ENCODE measurements at places on chromosomes 2 and 18. TPM values are rescaled to one million over a fixed set of nuclear protein-coding genes. Genes with fewer than 3 reads are reported as not detected.
A peak's percentile ranks its signal among the peaks of the same experiment; 100 is the strongest.

GRCh38 chr2:127086990-127087790 is 19.8 kb downstream of the BIN1 start:
- DNase-seq = no peak

- DNase-seq = no peak
These were observed 1296.0 kb upstream of the ZEB2 start for GRCh38 chr2:145815933-145816332.

DNA sequence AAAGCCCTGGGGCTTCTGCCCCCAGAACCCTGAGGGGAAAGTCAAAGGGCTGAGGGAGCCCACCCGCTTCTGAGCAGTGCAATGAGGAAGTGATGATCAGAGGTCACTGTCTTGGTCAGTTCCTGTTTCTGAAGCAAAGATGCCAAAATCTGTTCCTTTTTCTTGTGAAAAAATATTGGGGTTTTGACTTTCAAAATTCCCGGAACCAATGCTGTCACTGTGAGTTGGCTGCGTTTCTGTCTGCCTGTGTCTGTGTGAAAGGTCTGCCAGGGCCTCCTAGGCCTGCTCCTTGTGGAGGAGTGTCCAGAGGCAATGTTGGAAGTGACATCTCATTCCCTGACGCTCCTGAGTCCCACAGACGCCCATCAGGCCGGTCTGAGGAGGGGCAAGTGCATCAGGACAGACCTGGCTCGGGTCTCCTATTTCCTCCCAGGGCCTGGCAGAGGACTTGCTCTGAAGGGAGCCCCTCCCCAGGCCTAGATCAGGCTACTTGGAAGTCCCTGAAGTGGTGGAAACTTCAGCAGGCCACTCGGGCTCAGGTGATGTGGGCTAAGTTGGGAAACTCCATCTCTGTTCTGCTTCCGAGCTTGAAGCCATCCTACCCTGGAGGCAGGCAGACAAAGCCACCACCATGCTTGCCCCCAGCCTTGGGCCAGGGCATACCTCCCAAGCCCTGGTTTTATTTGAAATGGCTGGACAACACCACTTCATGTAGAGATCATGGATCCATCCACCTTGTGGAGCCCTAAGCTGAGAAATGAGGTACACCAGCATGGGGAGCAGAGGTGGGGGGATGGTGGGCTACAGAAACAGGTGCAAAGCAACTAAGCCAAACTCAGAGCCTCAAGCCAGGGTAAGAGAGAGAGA is 51.0 kb downstream of the PKDCC start:
- DNase-seq = peak; percentile 71

DNA sequence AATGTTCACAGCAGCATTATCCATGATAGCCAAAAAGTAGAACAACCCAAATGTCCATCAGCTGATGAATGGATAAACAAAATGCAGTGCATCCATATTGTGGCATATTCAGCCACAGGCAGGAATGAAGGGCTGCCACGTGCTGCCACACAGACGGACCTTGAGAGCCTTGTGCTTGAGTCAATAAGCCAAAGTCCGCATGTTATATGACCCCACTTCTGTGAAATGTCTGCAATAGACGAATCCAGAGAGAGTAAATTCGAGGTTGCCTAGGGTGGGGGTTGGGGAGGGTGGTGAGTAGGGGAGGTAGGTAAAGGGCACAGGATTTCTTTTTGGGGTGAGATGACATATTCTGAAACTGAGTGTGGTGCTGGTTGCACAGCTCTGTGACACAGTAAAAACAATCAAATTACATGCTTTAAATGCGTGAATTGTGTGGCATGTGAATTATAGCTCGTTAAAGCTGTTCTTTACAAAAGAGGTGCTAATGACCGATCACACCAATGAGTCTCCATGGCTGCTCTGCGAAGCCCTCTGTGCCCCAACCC is 38.9 kb upstream of the LDLRAD4 start:
- no peak for DNase-seq

- no peak for DNase-seq
These were observed 7.9 kb upstream of the NR4A2 start for GRCh38 chr2:156340377-156340776.

- DNase-seq = no peak
These were observed 383.8 kb downstream of the FIGN start for GRCh38 chr2:163351966-163352365.

- DNase-seq = peak; percentile 87
These were observed 38.6 kb downstream of the ADNP2 start for GRCh38 chr18:80147418-80148325.

DNA sequence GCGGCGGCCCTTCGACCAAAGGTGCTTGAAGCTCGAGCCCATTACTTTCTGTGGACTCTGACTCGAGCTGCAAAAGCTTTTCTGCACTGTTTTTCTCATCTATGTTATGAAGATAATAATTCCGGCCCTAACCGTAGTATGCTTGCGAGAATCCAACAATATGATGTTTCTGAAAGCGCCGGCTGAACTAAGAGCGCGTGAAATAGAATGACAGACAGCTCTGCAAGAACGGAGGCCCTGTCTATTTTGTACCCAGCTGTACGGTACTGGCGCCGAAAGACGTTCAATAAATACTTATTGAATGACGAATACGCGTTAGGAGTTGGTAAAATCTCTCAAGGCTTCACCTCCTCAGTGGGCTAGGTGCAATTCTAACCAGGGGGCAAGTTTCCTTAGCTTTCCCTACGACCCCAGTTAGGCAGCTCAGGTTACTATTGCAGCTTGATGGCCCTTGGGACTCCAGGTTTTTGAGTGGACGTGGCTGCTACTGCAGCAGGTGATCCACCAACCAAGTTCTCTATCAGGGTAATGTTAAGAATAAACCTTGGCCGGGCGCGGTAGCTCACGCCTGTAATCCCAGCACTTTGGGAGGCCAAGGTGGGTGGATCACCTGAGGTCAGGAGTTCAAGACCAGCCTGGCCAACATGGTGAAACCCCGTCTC is 570 bp downstream of the SCRN3 start:
- DNase-seq = no peak

DNA sequence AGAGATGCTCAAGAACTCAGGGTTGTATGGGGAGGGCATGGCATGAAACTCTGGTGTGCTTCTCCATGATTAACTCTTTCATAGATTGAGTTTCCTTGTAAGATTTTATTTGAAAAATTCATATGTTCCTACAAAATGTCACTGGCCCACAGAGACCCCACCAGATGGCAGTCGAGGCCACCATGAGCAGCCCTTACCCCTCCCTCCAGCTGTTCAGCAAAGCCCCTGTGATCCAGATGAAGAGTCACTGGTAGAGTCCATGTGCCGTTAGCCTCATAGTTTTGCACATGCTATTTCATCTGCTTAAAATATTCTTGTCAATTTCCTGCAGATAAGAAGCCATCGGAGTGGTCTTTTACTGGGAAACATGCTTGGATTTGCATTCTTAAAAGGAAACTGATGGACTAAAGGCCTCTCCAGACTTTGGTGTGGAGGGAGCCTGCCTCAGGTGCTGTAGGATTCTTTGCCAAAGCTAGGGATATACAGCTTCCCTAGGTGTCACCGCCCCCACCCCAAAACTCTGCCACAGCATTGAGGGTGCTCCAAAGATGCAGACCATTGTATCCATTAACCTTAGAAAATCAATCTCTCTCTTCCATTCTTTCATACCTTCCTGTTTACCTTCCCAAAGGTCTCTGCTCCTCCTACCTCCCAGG is 18.8 kb downstream of the ZNF385B start:
- no peak for DNase-seq

DNA sequence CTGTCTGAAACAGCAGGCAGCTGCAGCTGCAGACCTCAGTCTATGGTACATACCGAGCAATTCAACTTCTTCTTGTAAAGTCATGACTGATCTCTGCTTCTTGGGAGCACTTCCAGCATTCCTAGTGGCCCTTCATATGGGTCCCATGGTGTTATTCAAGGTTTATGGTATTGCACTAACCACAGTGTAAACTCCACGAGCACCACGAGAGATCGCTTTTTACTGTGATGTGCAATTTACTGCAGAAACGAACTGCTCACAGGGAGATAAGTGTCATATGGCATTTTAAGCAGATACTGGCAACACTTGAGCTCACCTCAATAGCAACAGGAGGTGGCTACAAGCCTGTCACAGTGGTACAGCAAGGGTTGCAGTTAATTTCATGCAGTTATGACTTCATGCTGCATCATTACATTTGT is 38.6 kb upstream of the SH3BP4 start:
- DNase-seq = no peak

DNA sequence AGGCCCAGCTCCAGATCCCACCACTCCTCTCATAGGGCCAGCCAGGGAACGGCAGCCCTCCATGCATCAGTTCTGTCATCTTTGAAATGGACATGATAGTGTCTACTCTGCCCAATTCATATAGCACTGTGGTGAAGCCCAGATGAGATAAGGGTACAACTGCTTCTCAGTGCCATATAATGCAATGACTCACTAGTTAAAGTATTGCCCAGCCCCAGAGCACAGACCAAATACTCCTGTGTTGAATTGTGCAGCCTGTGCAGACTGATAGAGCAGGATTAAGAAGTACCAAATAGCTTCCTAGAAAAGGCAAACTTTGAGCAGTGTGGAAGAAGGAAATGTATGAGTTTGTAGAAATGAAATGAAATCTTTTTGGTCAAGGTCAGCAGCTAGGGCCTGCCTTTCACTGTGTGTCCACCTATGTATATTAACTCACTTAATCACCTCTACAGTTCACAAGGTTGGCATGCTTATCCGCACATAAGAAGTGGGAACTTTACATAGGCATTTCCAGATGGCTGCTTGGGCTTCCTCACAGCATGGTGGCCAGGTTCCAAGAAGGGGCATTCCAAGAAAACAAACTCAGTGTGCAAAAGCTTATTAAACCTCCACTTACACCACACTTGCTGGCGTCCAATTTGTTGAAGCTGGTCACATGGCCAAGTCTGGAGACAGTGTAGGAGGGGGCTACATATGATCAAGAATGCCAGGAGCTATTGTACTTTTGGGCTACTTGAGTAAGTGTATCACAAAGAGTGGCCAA is 102.8 kb upstream of the COPS8 start:
- no peak for DNase-seq

- no peak for DNase-seq
These were observed 45.1 kb downstream of the TRAK2 start for GRCh38 chr2:201406077-201406662.

DNA sequence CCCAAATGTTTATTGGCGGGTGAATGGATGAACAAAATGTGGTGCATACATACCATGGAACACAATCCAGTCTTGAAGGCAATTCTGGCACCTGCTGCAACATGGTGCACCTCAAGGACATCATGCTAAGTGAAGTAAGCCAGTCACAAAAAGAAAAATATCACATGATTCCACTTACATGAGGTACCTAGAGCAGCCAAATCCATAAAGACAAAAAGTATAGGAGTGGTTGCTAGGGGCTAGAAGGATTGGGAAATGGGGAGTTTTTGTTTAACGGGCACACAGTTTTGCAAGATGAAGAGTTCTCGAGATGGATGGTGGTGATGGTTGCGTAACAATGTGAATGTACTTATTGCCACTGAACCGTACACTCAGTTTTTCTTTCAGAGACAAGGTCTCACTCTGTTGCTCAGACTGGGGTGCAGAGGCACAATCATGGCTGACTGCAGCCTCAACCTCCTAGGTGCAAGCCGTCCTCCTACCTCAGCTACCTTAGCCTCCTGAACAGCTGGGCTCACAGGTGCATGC is 90.9 kb upstream of the CERS6 start:
- DNase-seq = no peak

Gene CD302
- total RNA-seq = 109 TPM

Gene ZNF521
- total RNA-seq = 25.0 TPM

Measured in upper lobe of right lung (tissue), 1 donor.